Ovary (tissue), 10 donors: ENCODE measurements at places on chromosomes 6 and 20. TPM values are rescaled to one million over a fixed set of nuclear protein-coding genes. Genes with fewer than 3 reads are reported as not detected.

Gene PPP1R3G
- total RNA-seq, result 0.83 TPM

Gene OR2H1
- total RNA-seq, result not detected

Gene NKX2-4
- total RNA-seq, result not detected

Gene IMPG1
- not detected for total RNA-seq

Gene CNR1
- 1.3 TPM for total RNA-seq

Gene LST1
- 3.8 TPM for total RNA-seq

Gene MUCL3
- total RNA-seq, result not detected

Gene EGFL8
- total RNA-seq, result 39.7 TPM

Gene ELOVL4
- 1.4 TPM for total RNA-seq

- H3K4me1 ChIP-seq, result peaks cover 4% of the 10 kb centered on the region
- peak overlapping the region; percentile 54 for H3K27ac ChIP-seq
- peak overlapping the region; percentile 89 for H3K4me3 ChIP-seq
- H3K27me3 ChIP-seq, result no peaks in the 10 kb centered on the region
- peak; percentile 49 for DNase-seq
These were observed 707 bp downstream of the MAN1A1 start for GRCh38 chr6:119348748-119349360.

- no peaks in the 10 kb centered on the region for H3K27me3 ChIP-seq
- no peaks in the 10 kb centered on the region for H3K36me3 ChIP-seq
- no peak overlapping the region for H3K27ac ChIP-seq
- DNase-seq, result no peak
- H3K4me3 ChIP-seq, result no peak overlapping the region
These were observed 124.5 kb upstream of the SAMD5 start for GRCh38 chr6:147384029-147384428.

DNA sequence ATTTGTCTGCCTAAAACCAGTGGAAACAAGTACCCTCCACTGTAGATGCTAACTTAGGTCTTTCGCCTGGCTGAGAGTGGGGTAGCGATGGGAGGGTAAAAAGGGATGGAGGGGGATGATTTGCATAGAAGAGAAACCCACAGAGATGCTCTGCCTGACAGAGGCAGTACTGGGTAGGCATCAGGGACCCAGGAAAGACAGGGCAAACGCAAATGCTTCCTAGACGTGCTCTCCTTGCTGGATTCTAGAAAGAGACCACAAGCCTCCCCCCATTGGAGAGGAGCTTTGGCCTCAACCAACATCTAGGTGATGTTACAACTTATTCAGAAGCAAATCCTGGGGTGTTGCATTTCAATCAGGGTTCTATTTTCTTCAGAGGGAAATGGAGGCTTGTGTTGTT lies 3.2 kb downstream of the OLIG3 start:
- H3K36me3 ChIP-seq, result no peaks in the 10 kb centered on the region
- H3K27ac ChIP-seq, result no peak overlapping the region
- no peak for DNase-seq
- peaks cover 13% of the 10 kb centered on the region for H3K27me3 ChIP-seq
- no peak overlapping the region for H3K4me3 ChIP-seq
- peaks cover 4% of the 10 kb centered on the region for H3K4me1 ChIP-seq

GRCh38 chr6:14217728-14218518 lies 100.4 kb downstream of the CD83 start:
- H3K36me3 ChIP-seq, result no peaks in the 10 kb centered on the region
- peaks cover 1% of the 10 kb centered on the region for H3K4me1 ChIP-seq
- H3K4me3 ChIP-seq, result no peak overlapping the region
- H3K27me3 ChIP-seq, result no peaks in the 10 kb centered on the region
- no peak for DNase-seq
- H3K27ac ChIP-seq, result no peak overlapping the region

DNA sequence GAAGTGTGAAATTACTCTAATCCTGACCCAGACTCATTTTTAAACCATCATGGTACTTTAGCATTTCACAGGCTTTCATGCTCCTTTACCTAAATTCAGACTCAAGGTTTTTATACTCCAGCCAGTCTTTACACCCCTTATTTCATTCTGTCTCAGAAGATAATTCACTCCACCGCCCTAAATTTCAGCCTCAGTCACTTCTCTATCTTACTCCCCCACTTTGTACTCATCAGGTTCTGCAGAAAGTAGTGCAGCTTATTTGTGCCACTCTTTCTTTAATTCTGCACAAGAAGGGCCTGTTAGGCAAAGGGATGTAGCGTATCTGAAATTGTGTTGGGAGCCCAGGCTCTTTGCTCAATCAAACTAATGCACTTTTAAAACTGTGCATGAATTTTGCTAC lies 205.5 kb downstream of the ARHGAP18 start:
- no peaks in the 10 kb centered on the region for H3K36me3 ChIP-seq
- no peak overlapping the region for H3K4me3 ChIP-seq
- no peaks in the 10 kb centered on the region for H3K27me3 ChIP-seq
- H3K27ac ChIP-seq, result no peak overlapping the region

DNA sequence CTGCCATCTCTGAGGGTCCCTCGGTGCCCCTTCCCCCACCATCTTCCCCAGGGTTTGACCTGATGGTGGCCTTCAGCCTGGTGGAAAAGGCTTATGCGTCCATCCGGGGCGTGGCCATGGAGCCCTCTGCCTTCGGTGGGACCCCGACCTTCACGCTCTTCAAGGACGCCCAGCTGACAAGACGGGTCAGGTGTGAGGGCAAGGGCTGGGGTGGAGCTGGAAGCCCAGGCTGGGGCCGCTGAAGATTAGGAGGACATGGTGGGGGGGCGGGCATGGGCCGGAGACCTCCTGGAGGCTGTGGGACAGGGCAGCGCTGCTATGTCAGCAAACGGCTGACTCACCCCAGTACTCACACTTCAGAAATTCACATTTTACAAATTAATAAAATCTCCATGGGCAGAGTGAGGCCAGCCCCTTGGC lies 23.5 kb downstream of the COL20A1 start:
- H3K4me1 ChIP-seq, result no peaks in the 10 kb centered on the region
- H3K36me3 ChIP-seq, result no peaks in the 10 kb centered on the region

DNA sequence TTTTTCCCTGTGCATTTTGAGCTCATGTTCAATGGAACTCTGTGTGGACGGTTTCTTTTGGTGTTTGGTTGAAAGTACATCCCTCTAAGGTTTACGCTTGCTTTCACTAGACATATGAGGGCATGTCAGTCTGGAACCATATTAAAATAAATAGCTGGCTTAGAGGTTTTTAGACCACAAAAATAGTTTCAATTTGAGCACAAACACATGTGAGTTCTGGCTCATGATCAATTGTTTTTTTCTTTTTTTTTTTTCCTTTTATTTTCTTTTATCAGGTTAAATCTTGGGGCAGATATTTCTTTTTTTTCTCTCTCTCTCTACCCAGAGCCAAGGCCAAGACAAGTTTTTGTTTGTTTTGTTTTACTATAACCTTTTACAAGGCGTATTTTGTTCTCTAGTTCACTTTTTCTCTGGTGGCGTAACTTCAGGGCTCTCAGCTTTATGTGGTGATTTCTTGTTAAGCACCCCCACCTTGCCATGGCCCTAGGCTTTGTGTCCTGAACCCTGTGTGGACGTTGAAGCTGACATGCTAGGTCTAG lies 92.9 kb downstream of the SHLD1 start:
- H3K4me3 ChIP-seq, result no peak overlapping the region
- no peaks in the 10 kb centered on the region for H3K27me3 ChIP-seq
- no peaks in the 10 kb centered on the region for H3K36me3 ChIP-seq
- no peak overlapping the region for H3K27ac ChIP-seq
- DNase-seq, result no peak

DNA sequence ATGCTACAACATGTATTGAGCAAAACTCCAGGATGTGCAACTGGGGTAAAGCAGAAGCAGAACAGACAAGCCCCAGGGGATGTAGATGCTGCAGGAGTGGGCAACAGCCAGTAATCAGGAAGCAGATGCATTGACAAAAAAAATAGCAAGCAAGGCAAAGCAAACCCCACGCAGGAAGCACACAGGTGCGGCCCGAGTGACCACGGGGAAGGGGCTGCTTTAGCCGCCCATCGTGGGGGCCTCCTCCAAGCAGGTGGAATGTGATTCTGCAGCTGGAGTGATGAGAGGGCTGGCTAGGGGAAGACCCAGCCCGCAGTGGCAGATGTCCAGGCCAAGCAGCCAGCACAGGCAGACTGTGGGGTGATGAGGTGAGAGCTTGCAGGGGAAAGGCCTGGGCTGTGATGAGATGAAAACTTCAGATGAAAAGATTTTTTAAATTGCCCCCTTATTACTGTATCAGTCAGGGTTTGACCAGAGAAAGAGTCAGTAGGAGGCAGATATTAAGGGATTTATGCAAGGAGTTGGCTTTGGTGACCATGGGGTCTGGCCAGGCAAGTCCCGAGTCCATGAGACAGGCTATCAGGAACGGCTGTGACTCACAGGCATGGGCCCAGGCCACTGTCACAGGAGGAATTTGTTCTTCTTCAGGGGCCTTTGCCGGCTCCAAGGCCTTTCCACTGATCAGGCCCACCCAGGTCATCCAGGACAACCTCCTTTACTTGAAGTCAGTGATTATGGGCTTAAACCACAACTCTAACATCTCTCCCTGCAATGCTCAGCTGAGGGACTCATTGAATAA lies 207.6 kb downstream of the ANKRD60 start:
- no peak overlapping the region for H3K27ac ChIP-seq
- peaks cover 20% of the 10 kb centered on the region for H3K4me1 ChIP-seq
- no peak overlapping the region for H3K4me3 ChIP-seq
- no peaks in the 10 kb centered on the region for H3K27me3 ChIP-seq

GRCh38 chr20:1322511-1323245 lies 6.3 kb downstream of the SDCBP2 start:
- H3K27ac ChIP-seq, result peak overlapping the region; percentile 9
- no peaks in the 10 kb centered on the region for H3K27me3 ChIP-seq
- H3K4me1 ChIP-seq, result peaks cover 13% of the 10 kb centered on the region

GRCh38 chr6:3749977-3750316 lies 1.6 kb downstream of the PXDC1 start:
- H3K36me3 ChIP-seq, result no peaks in the 10 kb centered on the region
- no peaks in the 10 kb centered on the region for H3K27me3 ChIP-seq
- H3K4me1 ChIP-seq, result peaks cover 3% of the 10 kb centered on the region

DNA sequence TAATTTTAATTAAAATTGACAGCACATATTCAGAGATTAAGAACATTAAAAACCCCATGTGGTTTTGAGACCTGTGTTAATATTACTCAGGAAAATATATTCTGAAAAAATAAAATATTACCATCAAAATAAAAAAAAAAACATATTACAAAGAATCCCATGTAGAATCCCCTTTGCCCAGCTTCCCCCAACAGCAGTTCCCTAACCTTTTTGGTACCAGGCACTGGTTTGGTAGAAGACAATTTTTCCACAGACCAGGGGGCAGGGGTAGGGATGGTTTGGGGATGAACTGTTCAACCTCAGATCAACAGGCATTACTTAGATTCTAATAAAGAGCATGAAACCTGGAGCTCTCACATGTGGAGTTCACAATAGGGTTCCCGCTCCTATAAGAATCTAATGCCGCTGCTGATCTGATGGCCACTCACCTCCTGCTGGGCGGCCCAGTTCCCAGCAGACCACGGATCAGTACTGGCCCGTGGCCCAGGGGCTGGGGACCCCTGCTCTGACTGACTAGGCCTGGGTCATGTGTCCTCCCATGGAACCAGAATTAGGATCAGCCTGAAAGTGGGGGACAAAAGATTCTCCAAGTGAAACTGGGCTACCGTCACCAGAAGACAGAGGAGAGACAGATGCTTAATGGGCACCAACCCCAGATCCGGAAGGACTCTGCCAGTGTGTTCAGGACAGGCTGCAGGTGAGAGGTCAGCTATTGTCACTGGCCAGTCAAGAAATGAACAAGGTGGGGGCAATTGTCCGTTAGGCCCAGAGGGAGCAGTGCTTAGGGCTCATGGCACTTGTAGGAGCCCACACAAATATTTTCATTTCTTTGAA lies 235.5 kb downstream of the PREX1 start:
- DNase-seq, result no peak
- H3K27ac ChIP-seq, result no peak overlapping the region
- no peak overlapping the region for H3K4me3 ChIP-seq
- H3K4me1 ChIP-seq, result no peaks in the 10 kb centered on the region

DNA sequence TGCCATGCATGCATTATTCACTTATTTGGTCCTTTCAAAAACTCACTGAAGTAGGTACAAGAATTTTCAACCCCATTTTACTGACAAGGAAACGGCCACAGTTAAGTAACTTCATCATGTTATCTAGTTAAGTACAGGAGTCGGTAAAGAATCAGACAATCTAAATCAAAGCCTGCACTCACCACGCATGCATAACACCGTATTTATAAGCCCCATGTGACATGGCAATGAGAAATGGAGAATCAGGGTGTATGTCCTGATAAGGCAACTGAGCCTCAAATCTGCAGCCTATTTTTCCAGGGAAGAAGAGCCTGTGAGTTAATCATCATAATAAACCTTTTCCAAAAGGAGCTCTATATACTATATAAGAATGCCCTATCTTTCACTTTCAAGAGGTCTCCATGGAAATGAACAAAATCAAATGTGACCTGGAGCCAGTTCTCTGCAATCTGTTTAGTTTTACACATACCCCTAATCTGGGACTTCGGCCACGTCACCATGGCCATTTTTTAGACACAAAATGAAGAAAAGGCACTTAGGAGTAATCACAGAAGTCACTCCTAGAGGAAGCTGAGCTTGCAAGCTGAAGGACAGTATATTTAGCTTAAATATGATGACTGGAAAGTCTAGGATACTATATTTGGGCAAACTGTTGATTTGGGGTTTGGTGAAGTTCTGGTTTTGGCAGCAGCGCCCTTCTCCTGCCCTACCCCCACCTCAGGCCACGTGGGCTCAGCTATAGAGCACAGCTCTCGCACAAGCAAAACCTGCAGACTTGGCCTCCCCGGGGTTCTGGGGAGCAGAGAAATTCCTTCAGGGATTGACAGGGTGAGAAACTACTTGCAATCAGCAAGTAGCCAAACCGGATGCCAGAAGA lies 19.2 kb downstream of the TRAM2 start:
- no peaks in the 10 kb centered on the region for H3K36me3 ChIP-seq
- H3K27ac ChIP-seq, result peak overlapping the region; percentile 8
- no peak overlapping the region for H3K4me3 ChIP-seq
- no peak for DNase-seq
- H3K4me1 ChIP-seq, result peaks cover 15% of the 10 kb centered on the region

GRCh38 chr6:29631209-29631810 lies 1.7 kb downstream of the GABBR1 start:
- H3K27me3 ChIP-seq, result no peaks in the 10 kb centered on the region
- no peaks in the 10 kb centered on the region for H3K36me3 ChIP-seq
- no peak for DNase-seq
- H3K27ac ChIP-seq, result no peak overlapping the region
- H3K4me1 ChIP-seq, result peaks cover 11% of the 10 kb centered on the region
